ENCODE measurements at places on chromosomes 1 and 21.

GRCh38 chr1:67431869-67432578 is 1.8 kb upstream of the SERBP1 start:
- no peak for DNase-seq

DNA sequence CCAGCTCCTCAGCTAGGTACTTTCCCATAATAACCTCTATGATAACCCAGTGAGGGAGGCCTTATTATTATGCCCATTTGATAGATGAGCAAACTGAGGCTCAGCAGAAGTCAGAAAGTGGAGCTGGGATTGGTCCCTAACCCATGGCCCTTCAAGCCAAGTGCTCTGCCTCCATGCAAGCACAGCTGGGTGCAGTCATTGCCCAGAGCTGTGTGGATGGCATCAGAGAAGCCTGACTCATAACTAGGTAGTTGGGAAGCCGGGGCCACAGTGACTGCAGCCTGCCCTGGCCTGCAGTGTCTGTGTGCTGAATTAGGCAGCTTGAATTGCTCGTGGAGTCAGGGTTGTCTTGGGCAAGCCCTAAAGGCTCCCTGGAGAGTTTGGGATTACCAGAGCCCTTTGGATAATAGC is 89.9 kb upstream of the SLC2A1 start:
- no peak for DNase-seq

GRCh38 chr1:30083800-30084464 is 639.5 kb downstream of the MATN1 start:
- DNase-seq = no peak

- DNase-seq = no peak
Observed at GRCh38 chr1:226711976-226712741, 26.9 kb downstream of the ITPKB start.

DNA sequence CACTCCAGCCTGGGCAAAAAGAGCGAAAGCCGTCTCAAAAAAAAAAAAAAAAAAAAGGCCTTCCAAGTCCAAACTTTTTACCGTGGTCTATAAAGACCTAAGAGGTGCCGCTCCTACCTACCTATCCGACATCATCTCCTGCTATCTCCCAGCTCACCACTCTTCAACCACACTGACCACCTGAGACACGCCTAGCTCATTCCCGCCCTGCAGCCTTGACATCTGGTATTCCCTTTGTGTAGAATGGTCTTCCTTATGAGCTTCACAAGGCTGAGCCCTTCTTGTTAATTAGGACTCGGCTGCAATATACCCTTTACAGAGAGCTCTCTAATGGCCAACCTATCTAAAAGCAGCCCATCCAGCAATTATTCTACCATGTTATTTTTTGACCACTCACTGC is 680 bp downstream of the MAGOH start:
- no peak for DNase-seq

DNA sequence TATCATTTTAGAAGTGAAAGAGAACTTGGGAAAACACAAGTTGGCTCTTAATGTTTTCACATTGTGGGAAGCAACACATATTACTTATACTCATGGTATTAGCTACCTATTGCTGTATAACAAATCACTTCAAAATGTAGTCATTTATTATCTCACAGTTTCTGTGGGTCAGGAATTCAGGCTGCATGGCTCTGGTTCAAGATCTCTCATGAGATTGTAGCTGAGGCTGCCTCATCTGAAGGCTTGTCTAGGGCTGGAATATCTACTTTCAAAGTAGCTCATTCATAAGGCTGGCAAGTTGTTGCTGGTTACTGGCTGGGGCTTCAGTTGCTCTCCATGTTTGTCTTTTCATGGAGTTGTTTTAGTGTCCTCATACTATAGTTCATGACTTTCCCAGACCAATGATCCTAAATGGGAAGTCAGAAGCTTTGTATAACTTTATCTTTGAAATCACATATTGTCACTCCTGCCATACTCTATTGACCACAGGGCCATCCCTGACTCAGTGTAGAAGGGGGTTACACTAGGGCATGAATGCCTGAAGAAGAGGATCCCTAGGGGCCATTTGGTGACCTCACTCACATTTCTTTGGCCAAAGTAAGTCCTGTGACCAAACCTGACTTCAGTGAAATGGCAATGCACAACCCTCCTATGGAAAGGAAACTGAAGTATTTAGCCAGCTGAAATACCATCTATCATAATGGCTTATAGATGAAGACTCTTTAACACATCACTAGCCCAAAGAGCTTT is 37.9 kb upstream of the POU2F1 start:
- no peak for DNase-seq

GRCh38 chr1:55217226-55217986 is 2.2 kb upstream of the USP24 start:
- DNase-seq = no peak

GRCh38 chr1:190138266-190138665 is 339.4 kb downstream of the BRINP3 start:
- DNase-seq = no peak

DNA sequence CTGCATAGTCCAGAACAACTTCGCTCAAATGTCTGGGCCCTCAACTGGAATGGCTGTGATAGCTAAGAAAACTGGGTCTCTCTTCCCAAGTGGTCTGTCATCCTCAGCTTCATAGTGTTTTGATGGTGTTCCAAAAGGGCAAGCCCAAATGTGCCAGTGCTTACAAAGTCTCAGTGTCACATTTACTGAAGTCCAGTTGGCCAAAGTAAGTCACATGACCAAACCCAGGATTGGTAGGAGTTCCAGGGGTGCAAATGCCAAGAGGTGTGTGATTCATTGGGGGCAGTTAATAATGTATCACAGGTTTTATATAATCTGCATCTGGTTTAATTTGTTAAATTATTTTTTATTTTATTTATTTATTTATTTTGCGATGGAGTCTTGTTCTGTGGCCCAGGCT is 24.9 kb downstream of the SMG7 start:
- DNase-seq = no peak

DNA sequence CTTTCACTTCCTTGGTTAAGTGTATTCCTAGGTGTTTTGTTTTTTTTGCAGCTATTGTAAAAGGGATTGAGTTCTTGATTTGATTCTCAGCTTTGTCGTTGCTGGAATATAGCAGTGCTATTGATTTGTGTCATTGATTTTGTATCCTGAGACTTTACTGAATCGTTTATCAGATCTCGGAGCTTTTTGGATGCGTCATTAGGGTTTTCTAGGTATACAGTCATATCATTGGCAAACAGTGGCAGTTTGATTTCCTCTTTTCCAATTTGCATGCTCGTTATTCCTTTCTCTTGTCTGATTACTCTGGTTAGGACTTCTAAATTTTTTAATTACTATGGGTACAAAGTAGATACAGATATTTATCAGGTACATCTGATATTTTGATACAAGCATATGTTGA is 75.4 kb downstream of the SLC35A3 start:
- no peak for DNase-seq

- no peak for DNase-seq
Observed at GRCh38 chr1:61088163-61088974, 6.0 kb downstream of the NFIA start.

All from activated gamma-delta T cell (primary cell).